Activated naive CD8-positive, alpha-beta T cell treated with anti-CD3 and anti-CD28 coated beads, Interleukin-2, amount 50 U/mL, for 24 hours (primary cell): ENCODE measurements at places on chromosomes 2 and 18.

GRCh38 chr18:78766651-78767533 is 212.7 kb upstream of the SALL3 start:
- no peak for DNase-seq

DNA sequence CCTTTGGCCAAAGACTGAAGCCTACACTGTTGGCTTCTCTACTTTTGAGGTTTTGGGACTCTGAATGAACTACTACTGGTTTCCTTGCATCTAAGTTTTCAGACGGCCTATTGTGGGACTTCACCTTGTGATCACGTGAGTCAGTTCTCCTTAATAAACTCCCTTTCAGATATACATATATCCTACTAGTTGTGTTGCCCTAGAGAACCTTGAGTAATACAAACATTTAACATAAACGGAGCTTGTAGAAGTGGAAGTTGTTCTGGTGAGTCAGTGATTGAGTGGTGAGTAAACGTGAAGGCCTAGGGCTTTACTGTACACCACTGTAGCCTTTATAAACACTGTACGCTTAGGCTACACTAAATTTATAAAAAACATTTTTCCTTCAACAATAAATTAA is 107.2 kb upstream of the CDH2 start:
- no peak for DNase-seq

- no peak for DNase-seq
Observed at GRCh38 chr2:208466920-208467298, 60.3 kb downstream of the PTH2R start.

DNA sequence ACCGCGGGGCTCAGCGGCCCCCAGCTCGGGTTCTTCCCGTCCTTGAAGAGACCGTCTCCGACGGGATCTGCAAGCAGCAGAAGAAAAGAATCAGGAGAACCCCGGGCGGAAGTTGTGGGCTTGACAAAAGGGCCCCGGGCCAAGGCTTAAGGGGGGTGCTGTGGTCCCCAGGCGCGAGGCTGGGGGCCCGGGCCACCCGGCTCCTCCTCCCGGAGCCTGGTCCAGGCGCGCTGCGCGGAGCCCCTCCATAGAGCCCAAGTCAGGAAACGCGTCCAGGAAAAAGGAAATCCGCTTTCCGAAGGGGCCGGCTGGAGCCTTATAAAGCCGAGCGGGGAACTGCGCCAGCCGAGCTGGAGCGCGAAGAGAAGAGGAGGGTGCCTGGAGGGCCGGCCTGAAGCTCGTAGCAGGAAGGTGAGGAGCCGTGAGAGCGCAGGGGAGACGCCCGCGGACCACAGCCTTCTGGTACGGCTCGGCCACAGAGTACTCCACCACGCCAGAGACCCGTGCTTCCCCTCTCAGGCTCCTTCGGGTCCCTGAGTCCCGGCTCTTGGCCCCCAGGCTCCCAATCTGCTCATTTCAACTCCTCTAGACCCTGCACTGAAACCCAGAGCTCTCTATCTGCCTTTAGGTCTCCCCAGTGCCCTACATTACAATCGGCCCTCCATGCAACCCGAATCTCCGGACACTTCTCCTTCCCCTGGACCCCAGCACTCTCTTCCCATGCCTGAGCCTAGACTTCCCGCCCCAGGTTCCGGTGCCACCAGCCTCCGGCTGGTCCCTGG is 554 bp downstream of the FEV start:
- no peak for DNase-seq

DNA sequence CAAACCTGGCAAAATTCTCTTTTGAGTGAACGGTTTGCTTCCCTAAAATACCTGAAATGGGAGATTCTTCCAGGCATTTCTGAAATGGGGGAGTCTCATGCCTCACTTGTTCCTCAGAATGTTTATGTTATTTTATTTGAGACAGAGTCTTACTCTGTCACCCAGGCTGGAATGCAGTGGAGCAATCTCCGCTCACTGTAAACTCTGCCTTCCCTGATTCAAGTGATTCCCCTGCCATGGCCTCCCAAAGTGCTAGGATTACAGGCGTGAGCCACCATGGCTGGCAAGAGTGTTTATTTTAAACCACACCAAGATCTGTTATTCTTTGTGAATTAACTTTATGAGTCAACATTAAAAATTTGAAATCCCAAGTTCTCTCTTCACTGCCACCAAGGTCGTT is 6.4 kb upstream of the FHL2 start:
- DNase-seq: no peak

DNA sequence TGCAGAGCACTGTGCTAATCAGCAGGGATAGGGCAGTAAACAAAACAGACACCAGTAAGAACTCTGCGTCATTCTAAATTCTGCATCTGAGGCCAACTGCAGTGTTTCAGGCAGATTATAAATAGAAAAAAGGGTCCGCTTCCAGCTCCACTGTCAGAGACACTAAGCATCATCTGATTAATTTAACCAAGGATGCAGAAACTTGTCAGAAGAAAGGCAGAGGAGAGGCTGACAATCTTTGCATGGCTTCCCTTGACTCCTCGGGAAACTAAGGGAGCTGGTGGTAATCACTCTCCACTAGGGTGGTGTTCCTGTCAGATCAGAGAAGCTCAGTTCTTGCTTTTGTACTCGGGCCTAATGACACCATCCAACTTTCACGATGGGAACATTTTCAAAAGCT is 123.5 kb downstream of the DNAH6 start:
- no peak for DNase-seq

DNA sequence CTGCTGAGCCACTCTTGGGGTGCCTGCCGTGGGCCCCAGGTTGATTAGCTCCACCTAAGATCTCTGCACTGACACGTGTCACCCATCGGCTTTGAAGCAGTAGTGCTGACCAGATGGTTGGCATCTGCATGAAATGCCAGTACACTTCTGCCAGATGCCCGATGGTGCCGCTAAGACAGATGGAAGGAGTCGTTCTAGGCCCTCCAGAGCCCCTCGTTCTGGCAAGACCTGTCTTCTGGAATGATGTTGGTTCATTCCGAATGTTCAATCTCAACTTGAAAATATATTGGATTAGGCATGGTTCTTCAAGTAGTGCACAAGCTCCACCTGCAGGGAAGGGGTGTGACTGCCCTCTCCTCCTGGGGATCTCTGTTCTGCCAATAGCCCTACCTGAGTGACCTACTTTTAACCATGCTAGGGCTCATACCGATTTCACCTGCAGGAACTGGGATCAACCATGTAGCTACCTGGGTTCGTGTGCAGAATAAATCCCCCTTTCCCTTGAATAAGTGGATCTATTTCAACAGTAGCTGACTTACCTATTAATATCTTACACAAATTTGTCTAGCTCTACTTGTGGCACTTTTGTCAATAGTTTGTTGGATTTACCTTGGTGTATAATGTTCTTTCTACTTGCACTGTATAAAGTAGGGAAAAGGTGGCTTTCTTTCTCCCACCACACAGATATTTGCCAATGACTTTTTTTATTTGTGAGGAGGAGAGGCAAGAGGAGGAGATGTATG is 342.6 kb downstream of the CTNNA2 start:
- DNase-seq: no peak

DNA sequence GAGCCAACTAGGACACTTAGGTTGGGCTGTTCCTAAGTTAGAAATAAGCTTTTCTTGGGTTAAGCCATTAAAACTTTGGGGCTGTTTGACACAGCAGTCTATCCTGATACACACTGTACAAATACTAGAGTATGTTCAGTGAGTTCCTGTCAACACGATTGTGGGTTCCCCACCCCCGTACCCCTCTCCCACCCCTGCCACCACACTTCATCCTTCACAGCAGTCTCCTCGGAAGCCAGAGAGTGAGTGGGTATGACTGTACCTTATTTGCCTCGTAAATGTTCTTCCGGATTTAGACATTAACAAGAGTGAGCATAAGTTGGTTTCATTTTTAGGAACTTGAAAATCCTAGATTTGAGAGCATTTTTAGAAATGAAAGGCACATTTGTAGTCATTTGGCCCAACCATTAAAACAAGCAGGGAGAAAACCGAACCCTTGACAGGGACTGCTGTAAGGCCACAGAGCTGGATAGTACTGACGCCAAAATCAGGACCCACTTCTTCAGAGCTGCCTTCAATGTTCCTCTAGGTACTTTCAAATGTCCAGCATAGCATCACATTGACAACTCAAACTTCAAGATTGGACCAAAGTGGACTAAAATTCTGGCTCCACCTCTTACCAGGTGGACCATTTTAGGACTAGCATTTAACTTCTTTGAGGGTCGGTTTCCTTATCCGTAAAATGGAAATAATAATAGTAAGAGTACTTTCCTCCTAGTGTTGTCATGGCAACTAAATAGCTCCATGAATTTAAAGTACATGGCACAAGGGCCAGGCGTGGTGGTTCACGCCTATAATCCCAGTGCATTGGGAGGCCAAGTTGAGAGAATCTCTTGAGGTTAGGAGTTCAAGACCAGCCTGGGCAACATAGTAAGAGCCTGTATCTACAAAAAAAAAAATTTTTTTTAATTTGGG is 166.3 kb upstream of the SERTAD2 start:
- DNase-seq: peak; percentile 30

- DNase-seq: no peak
Observed at GRCh38 chr2:233705911-233706506, 6.7 kb upstream of the UGT1A5 start.

DNA sequence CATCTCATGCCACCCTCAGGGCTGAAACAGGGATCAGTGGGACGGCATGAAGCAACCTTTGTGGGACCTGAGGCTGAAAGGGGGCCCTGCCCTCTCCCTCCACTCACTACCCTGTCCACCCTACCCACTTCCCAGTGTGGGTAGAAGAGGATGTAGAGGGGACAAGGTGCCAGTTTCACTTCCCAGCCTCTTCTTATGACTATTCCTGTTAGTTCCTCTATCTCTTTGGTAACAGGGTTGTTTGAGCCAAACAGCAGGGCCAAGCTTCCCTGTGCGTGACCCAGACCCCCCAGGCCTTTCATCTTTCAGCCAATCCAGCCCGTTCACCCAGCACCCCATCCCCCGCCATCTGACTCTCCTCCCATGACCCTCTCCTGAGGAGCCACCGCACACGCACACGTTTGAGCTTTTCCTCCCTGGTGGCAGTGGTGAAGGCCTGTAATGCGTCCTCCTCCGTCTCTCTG is 82.3 kb downstream of the STPG4 start:
- no peak for DNase-seq

DNA sequence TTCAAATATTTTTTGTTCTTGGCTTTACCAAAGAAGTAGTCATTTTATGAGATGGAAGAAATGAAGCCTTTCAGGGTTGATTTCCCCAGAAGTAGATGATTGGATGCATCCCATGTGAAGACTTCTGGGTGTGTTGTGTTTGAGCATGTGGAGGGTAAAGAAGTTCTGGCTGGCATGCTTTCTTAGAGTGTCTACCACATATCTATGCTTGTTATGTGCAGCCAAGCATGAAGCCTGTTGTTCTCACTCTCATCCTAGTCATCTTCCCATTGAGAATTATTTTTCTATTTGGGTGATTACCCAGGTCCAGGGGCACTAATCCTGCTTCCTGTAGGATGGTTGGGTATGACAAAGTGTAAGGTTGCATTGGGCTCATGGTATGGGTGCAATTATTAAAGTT is 472.9 kb downstream of the PTPRM start:
- no peak for DNase-seq

- DNase-seq: no peak
Observed at GRCh38 chr2:65489269-65489668, 56.9 kb upstream of the SPRED2 start.

GRCh38 chr2:172513935-172514586 is 41.8 kb upstream of the PDK1 start:
- DNase-seq: no peak

GRCh38 chr2:36753706-36754221 is 57.3 kb downstream of the VIT start:
- DNase-seq: no peak

- no peak for DNase-seq
Observed at GRCh38 chr2:99805930-99806476, 316.2 kb upstream of the REV1 start.

- DNase-seq: no peak
Observed at GRCh38 chr2:3320910-3321605, 56.6 kb downstream of the EIPR1 start.

DNA sequence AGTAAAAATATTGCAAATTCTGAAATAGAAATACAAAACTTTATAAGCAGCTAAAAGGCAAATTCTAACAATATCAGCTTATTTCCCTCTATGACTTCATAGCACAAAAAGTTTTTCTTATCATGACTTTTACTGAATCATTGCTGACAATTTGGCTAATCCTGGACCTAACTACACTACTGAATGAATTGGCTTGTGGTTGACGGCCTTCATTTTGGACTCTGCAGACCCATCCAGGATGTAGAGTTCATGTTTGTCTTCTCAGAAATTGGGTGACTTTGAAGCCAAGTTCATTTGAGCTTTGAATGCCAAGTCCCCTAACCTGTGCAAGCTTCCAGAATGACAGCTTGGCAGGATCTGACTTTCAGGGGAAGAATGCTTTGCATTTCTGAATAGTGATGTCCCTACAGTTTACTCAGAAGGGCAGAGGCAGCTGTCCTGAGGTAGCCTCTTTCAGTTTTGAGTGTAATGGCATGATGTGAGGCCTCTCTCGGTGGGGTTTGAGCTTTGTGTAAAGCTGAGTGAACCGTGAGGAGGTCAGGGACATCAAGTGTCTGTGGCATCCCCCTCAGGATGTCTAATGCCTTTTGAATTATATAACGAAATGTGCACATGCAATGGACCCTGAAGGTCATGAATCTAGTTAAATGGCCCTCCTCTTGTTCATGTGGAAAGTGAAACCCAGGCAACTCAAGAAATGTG is 48.0 kb downstream of the EFEMP1 start:
- no peak for DNase-seq

- no peak for DNase-seq
Observed at GRCh38 chr18:71405169-71405809, 1116.4 kb downstream of the SOCS6 start.

GRCh38 chr2:190343536-190344275 is at the start of gene INPP1:
INPP1 (plus strand) TSS chr2:190343589; CDS start chr2:190360103, 16,514 bp downstream.
- DNase-seq: peak; percentile 53
